Activated T-cell treated with anti-CD3 and anti-CD28 coated beads, Interleukin-2, amount 50 U/mL, for 72 hours (primary cell): ENCODE measurements at places on chromosomes 7 and 10. TPM values are rescaled to one million over a fixed set of nuclear protein-coding genes. Genes with fewer than 3 reads are reported as not detected.
A peak's percentile ranks its signal among the peaks of the same experiment; 100 is the strongest.

DNA sequence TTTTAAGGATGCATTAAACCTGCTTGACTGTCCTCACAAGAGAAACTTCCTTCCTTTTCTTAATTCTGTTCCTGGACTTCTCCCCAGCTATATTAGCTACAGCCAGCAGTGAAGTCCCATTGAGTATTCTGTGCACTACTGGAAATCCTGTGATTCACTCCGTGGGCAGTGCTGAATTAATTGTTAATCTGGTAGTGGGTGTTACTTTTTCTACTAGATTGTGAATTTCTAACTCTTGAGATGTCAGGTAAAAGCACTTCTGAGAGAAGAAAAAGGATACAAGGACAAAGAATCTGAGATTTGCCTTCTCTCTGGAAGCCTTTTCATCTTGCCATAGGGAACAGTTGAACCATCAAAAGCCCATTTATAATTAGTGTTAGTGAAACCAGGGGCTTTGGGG lies 33.9 kb downstream of the CYCS start:
- peaks cover 13% of the 10 kb centered on the region for H3K4me1 ChIP-seq
- H3K27me3 ChIP-seq = no peaks in the 10 kb centered on the region
- no peak for DNase-seq
- H3K27ac ChIP-seq = no peak overlapping the region
- H3K36me3 ChIP-seq = no peaks in the 10 kb centered on the region

DNA sequence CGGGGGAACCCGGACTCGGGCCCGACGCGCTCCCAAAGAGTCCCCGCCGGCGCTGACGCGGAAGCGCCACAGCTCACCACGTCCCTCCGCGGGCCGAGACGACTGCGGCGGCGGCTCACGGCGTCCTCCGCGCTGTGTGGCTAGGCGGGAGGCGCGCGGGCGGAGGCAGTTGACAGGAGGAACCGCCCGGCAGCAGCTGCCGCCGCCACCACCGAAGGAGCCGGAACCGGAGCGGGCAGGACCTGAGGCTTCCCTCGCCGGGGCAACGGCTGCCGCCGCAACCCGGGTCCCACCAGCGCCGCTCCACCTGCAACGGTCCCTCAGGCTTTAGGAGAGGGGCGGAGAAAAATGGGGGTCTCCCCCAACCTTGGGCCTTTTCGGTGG lies 334 bp downstream of the ZNF800 start:
- H3K4me1 ChIP-seq = peaks cover 72% of the 10 kb centered on the region
- H3K27me3 ChIP-seq = no peaks in the 10 kb centered on the region
- DNase-seq = peak; percentile 80
- peaks cover 35% of the 10 kb centered on the region for H3K36me3 ChIP-seq
- H3K4me3 ChIP-seq = peak overlapping the region; percentile 95

GRCh38 chr7:26135551-26135950 lies 16.4 kb upstream of the NFE2L3 start:
- no peak overlapping the region for H3K4me3 ChIP-seq
- DNase-seq = no peak
- H3K36me3 ChIP-seq = no peaks in the 10 kb centered on the region
- no peaks in the 10 kb centered on the region for H3K4me1 ChIP-seq

DNA sequence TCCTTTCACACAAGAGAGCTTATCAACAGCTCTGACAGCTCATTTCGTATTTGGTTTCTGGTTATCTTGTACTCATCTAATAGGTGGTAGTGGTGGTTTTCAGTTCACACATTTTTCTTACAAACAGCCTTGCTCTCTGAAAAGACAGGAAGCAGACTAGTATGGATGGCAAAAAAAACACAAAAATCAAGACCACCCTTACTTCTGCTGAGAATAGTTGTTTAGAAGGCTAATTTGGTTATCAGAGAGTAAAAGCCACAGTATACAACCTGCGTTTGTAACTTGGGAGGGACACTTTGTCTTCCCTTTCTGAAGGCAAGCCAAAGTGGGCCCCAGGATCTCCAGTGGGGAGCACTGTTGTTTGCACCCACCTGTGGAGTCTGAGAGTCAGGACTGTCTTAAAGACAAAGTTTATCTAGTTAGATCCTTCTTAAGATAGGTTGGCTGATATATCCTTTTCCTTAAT lies 68.0 kb downstream of the PIP4K2A start:
- H3K4me1 ChIP-seq = peaks cover 89% of the 10 kb centered on the region
- no peaks in the 10 kb centered on the region for H3K27me3 ChIP-seq
- H3K27ac ChIP-seq = peak overlapping the region; percentile 99
- no peak for DNase-seq
- peak overlapping the region; percentile 82 for H3K4me3 ChIP-seq

- peaks cover 15% of the 10 kb centered on the region for H3K27me3 ChIP-seq
- peak; percentile 21 for DNase-seq
- peak overlapping the region; percentile 98 for H3K27ac ChIP-seq
- H3K36me3 ChIP-seq = peaks cover 5% of the 10 kb centered on the region
- peaks cover 52% of the 10 kb centered on the region for H3K4me1 ChIP-seq
- H3K4me3 ChIP-seq = peak overlapping the region; percentile 100
Measured at GRCh38 chr10:7409732-7410168, 1.1 kb downstream of the SFMBT2 start.

DNA sequence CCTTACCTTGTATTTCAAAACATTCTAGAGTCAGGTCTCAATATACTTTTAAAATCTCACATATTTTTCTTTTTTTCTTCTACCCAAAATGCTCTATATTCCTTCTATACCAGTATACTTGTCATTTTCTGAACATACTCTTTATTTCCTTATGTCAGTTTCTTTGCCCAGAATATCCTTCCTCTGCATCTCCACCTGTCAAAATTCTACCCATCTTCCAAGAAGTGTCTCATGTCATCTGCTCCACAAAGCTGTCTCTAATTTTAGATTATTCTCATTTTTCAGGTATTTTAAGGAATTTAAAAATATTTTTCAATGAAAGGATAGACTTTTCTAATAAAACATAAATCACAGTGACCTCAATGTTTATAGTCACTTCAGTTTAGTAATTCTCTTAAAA lies 328.0 kb upstream of the SMIM30 start:
- no peaks in the 10 kb centered on the region for H3K27me3 ChIP-seq
- DNase-seq = no peak
- no peak overlapping the region for H3K27ac ChIP-seq
- no peak overlapping the region for H3K4me3 ChIP-seq
- no peaks in the 10 kb centered on the region for H3K36me3 ChIP-seq
- H3K4me1 ChIP-seq = no peaks in the 10 kb centered on the region

DNA sequence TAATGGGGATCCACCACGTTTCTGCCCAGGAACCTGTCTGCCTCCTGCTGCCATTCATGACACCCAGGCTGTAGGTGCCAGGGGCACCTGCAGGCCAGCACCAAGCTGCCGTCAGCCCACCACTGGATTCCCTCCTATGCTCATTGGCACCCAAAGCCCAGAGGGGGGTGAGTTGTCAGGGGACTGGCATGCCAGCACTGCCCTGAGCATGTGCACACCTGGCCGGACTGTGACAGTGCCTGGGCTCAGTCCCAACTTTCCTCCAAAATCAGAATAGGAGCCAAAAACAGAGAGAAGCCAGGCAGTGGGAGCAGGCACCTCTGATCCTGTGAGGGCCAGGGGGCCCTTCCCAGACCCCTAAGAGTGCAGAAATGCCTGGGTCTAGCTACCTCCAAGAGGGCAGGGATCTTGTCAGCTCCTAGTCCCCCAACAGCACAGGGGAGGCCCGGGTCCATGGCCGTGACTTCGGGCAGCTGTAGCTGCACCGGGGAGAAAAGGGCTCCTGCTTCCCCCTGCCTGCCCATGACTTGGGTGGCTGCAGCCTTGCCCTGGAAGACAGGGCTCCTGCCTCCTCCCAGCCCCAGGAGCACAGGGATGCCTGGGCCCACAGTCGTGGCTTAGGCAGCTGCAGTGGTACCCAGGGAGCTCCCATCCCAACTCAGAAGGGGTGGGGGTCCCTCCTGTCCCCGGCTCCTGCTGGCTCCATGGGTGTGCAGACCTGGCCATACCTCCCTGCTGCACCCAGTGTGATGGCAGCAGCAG lies 249.8 kb upstream of the DKK1 start:
- H3K27me3 ChIP-seq = no peaks in the 10 kb centered on the region
- H3K36me3 ChIP-seq = no peaks in the 10 kb centered on the region
- no peaks in the 10 kb centered on the region for H3K4me1 ChIP-seq
- no peak overlapping the region for H3K27ac ChIP-seq

DNA sequence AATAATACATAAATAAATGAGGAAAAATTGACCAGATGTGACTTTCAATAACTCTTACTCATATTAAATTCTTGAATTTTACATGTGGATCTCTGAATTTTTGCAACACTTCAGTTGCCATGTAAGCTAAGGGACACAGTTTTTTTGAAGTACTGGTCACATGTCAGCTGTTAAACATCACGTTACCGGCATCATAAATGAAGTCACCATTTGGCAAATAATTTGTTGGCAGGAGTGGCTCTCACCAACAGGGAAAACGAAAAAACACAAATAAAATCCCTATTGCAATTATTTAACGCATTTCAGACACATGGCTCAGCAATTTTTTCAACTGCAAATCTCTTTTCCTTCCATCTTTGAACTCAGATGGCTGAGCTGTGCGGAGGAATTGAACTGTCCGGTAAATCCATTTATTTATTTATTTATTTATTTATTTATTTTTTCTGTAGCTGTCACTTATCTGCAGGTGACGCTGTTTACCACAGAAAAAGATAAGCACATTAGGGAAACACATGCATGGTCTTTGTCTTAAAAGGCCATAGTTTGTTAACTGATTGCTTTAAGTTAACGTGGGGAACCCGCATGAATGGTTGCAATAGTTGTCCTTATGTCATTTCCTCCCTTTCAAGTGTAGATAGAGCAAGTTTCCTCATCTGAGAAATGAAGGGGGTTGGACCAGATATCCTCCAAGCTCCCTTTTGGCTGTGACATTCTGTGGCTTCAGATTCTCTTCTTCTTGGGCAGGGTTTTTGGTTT lies 64.7 kb upstream of the JAZF1 start:
- H3K27ac ChIP-seq = no peak overlapping the region
- H3K36me3 ChIP-seq = no peaks in the 10 kb centered on the region
- H3K27me3 ChIP-seq = peaks cover 55% of the 10 kb centered on the region
- no peak for DNase-seq
- no peaks in the 10 kb centered on the region for H3K4me1 ChIP-seq

- no peak overlapping the region for H3K27ac ChIP-seq
- H3K4me3 ChIP-seq = peak overlapping the region; percentile 57
- no peaks in the 10 kb centered on the region for H3K27me3 ChIP-seq
- DNase-seq = peak; percentile 50
- peaks cover 1% of the 10 kb centered on the region for H3K36me3 ChIP-seq
Measured at GRCh38 chr7:101816595-101817470, 593 bp upstream of the CUX1 start.

- H3K4me3 ChIP-seq = no peak overlapping the region
- no peaks in the 10 kb centered on the region for H3K36me3 ChIP-seq
- H3K27me3 ChIP-seq = no peaks in the 10 kb centered on the region
- H3K27ac ChIP-seq = no peak overlapping the region
- DNase-seq = no peak
- no peaks in the 10 kb centered on the region for H3K4me1 ChIP-seq
Measured at GRCh38 chr7:14859267-14859666, 43.3 kb downstream of the DGKB start.

GRCh38 chr10:35336921-35337823 lies 863 bp downstream of the CCNY start:
- H3K27me3 ChIP-seq = no peaks in the 10 kb centered on the region
- peaks cover 3% of the 10 kb centered on the region for H3K36me3 ChIP-seq
- DNase-seq = peak; percentile 56
- peaks cover 84% of the 10 kb centered on the region for H3K4me1 ChIP-seq

DNA sequence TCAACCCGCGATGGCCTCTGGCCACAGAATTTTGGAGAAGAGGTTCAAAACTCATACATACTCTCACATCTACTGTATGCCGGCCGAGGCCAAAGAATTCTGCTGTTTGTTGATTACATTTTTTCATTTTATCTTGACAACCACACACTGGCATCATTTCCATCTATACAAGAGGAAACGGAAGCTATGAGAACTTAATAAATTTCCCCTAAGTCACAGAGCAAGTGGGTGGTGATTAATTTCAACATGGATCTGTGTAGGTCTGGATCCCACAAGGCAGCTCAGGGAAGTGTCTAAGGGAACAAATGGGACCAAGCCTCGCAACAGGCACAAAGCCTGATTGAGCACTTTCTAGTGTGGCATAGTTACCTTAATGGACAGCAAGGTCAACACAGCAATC lies 18.0 kb downstream of the ELMO1 start:
- H3K27ac ChIP-seq = no peak overlapping the region
- no peak for DNase-seq
- peaks cover 76% of the 10 kb centered on the region for H3K4me1 ChIP-seq
- no peaks in the 10 kb centered on the region for H3K36me3 ChIP-seq
- H3K4me3 ChIP-seq = no peak overlapping the region
- H3K27me3 ChIP-seq = no peaks in the 10 kb centered on the region

DNA sequence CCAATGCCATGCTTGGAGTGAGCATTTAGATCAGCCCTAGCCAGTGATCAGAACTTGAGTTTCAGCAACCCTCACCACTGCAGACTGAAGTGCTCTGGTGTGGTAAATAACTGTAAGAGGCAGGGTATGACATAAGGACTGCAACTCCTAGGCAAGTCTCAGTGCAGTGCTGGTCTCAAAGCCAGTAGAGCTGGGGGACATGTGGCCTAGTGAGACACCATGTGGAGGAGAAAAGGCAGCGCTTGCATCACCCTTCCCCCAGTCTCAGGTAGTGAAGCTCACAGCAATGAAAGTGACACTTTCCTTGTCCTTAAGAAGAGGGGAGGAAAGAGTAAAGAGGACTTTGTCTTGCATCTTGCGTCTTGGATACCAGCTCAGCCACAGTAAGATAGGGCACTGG lies 386.8 kb upstream of the POT1 start:
- H3K4me3 ChIP-seq = no peak overlapping the region
- H3K27me3 ChIP-seq = no peaks in the 10 kb centered on the region
- no peak for DNase-seq
- H3K27ac ChIP-seq = no peak overlapping the region
- H3K4me1 ChIP-seq = no peaks in the 10 kb centered on the region

- H3K27me3 ChIP-seq = no peaks in the 10 kb centered on the region
- H3K4me3 ChIP-seq = no peak overlapping the region
- H3K27ac ChIP-seq = peak overlapping the region; percentile 38
- DNase-seq = no peak
- H3K4me1 ChIP-seq = peaks cover 33% of the 10 kb centered on the region
Measured at GRCh38 chr10:97336942-97337831, 2.7 kb upstream of the FRAT2 start.

- H3K4me1 ChIP-seq = no peaks in the 10 kb centered on the region
- H3K4me3 ChIP-seq = no peak overlapping the region
- DNase-seq = no peak
- H3K27me3 ChIP-seq = no peaks in the 10 kb centered on the region
- no peaks in the 10 kb centered on the region for H3K36me3 ChIP-seq
Measured at GRCh38 chr10:52454491-52454890, 140.4 kb downstream of the DKK1 start.

- DNase-seq = no peak
- H3K4me3 ChIP-seq = no peak overlapping the region
- no peaks in the 10 kb centered on the region for H3K4me1 ChIP-seq
- no peak overlapping the region for H3K27ac ChIP-seq
- peaks cover 19% of the 10 kb centered on the region for H3K27me3 ChIP-seq
Measured at GRCh38 chr7:12839508-12840153, 152.2 kb downstream of the ARL4A start.

SFTPA1 gene
- total RNA-seq = not detected

CFAP46 gene
- total RNA-seq = 0.16 TPM

DYDC1 gene
- total RNA-seq = not detected

ACHE gene
- total RNA-seq = 0.41 TPM

SPDYE6 gene
- not detected for total RNA-seq

NHLRC2 gene
- 30.9 TPM for total RNA-seq

MINDY4 gene
- total RNA-seq = 1.9 TPM

TCAF1 gene
- total RNA-seq = 13.2 TPM

ASZ1 gene
- not detected for total RNA-seq

GPR37 gene
- total RNA-seq = not detected

WIPF3 gene
- total RNA-seq = not detected
